Stimulated activated CD8-positive, alpha-beta memory T cell treated with anti-CD3 and anti-CD28 coated beads, Interleukin-2, amount 100 ng/mL, for 1 hour (primary cell): ENCODE measurements at places on chromosomes 7 and 10.

DNA sequence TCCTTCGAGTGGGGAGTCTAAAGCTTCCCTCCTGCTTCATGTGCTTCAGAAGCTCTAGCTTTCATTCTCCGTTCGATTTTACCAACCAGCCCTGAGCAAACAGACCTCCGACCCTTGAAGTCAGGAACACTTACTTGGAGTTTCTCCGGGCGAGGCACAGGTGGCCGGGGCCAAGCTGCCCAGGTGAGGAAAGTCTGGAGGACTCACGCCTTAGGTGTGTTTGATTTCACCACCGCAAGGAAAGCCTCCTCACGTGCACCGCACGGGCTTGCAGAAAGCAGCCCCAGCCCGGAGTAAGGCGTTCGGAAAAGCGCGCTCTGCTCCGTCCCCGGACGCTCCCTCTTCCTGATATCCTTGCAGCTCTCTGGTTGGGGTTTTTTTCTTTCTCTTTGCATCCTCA, 30.1 kb upstream of the CNPY1 start:
- DNase-seq, result no peak

- no peak for DNase-seq
Measured at GRCh38 chr10:4073912-4074311, 288.9 kb upstream of the KLF6 start.

DNA sequence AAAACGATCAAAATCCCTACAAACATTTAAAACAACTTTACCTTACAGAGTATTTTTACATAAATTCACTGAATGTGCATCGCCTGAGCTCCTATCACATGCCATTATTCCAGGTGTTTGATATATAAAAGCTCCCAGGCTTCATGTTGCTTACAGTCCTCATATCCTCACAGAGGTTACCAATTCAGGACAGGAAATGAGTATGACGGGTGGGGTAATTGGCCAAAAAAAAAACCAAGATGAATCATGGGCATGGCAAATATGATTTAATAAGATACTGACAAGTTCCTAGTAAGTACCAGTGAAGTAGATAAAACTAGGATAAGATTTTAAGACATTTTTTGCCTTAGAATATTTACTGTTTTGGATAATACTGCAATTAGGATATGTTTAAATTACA, 135.8 kb downstream of the KMT2E start:
- no peak for DNase-seq

- no peak for DNase-seq
Measured at GRCh38 chr10:97336446-97336845, 1.9 kb upstream of the FRAT2 start.

- no peak for DNase-seq
Measured at GRCh38 chr7:79308192-79308591, 145.3 kb downstream of the MAGI2 start.

DNA sequence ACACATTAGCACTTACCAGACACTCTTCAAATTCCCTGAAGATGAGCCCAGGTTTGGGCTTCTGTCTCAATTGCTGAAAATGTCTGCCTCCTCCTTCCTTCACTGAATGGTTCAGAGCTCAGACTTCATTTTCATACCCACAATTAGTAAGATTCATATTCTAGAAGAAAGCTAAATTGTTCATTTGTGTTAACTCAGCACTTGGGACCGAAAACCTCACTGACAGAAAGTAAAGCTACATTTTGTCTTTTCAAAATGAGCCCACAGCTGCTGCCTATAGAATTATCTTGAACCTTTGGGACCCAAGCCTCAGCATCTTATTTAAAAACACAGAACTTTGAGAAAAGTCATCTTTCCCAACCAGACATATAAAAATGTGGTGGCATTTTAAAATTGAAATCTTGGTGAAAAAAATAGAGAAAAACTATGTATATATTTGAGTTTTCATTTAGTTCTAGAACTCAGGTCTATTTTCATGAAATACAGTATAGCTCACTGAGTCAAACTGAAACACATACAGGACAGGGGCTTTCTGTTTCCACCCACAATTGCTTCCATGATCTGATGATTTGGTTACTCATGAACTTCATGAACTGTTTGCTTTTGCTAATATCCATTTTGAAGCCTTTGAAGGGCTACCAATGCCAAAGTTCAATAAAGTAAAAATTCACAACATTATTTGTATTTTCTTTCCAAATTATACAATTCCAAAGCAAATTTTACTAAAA, 119.1 kb upstream of the PFKP start:
- no peak for DNase-seq

GRCh38 chr7:40490603-40490924, 355.8 kb downstream of the SUGCT start:
- no peak for DNase-seq

GRCh38 chr7:48703466-48703865, 220.9 kb upstream of the CDC14C start:
- DNase-seq, result no peak

GRCh38 chr10:47423476-47423875, 39.4 kb upstream of the ZNF488 start:
- no peak for DNase-seq

- DNase-seq, result no peak
Measured at GRCh38 chr7:93375603-93376002, 143.4 kb downstream of the VPS50 start.

- DNase-seq, result no peak
Measured at GRCh38 chr10:88392222-88392621, 190.9 kb downstream of the RNLS start.

DNA sequence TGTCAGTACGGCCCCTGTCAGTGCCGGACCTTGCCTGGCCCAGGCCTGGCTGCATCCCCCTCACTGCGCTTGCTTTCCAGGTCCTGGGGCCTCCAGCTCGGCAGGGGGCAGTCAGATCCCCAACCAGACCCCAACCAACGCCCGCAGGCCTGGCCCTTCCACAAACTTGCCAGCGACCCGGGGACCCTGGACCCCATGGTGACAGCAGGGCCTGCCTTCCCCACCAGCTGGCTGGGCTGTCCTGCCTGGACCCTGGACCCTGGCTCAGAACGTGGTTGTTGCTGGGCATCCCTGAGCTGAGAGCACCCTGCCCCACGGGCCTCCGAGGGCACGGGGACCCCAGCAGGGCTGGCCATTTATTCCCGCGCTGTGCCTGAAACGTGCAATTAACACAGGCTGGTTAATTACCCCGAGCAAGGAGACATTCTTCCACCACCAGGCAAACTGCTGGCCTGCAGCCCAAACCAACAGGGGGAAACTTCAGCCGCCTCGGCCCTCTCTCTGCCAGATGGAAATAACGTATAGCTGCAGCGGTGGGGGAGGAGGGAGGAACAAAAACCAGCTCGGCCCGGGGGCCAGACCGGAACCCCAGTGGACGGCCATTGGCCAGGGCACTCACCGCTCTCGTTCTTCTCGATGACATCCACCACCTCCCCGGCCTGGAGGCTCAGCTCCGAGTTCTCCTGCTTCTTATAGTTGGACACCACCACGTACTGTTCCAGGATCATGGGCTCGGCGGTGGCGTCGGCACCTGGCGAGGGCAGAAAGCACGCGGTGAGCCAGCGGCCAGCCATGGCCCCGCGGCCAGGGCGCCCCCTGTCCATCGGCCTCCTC, 167.1 kb downstream of the NEURL1 start:
- DNase-seq, result no peak

DNA sequence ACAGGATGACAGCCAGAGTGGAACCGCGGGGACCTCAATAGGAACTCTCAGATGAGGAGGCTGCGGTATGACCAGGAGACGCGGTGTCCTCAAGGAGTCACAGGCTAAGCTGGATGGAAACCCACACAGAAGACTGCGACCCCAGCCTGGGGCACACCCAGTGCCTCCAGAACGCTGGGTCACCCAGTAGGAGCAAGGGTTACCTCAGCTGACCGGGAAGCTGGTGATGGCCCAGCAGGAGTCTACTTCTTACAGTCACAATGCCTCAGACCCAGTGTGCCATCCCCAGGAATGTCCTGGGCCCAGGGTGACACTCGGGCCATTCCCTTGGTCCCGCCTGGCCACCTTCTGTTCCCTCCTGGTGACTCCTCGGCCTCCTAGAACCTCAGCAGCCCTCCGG, 29.9 kb downstream of the CNPY1 start:
- DNase-seq, result no peak

DNA sequence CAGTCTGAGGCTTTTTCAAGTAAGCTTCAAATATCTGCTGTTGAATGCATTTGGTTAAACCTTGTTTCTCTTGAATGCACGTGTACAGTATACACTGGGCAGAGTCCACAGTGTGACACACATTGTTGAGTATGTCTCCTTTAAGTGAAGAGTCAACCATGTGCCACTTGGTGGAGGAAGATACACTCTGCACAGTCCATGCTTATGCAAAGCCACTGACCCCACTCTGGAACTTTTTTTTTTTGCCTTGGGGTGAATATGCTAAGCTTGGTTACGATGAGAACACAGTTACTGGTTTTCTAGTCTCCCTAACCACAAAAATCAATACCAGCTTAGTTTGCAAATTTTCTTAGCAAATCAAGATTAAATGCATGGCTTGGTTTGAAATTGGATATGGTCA, 186.8 kb upstream of the VIPR2 start:
- DNase-seq, result no peak

DNA sequence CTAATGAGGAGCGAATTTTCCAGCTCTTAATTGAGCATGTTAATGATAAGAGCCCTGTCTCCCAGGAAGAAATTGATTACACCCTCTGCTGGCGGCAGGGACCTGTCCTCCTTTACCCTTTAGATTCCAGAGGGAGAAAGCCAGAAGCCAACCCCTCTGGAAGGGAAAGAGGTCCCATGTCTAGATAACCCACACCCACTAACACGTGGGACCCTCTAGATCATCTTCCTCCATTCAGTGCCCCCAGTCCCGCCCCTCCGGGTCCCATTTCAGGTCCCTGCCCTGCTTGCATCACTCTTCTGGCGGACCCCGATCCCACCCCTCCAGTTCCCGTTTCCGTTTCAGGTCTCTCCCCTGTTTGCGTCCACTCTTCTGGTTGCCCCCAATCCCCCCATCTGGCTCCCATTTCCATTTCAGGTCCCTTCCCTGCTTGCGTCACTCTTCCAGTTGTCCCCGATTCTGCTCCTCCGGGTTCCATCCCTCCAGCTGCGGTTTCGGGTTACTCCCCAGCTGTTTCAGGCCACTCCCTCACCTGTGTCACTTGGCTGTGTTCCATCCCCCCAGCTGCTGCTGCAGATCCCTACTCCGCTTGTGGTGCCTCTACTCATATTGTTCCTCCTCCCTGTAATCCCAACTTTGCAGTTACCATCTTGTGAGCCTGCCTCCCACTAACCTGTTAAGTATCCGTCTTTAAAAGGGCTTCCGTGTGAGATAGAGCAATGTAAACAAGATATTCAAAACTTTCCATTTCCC, 202.4 kb downstream of the SH2D4B start:
- no peak for DNase-seq

- no peak for DNase-seq
Measured at GRCh38 chr10:107413971-107414370, 249.5 kb upstream of the SORCS1 start.

GRCh38 chr10:95456516-95456915, 104.7 kb downstream of the SORBS1 start:
- no peak for DNase-seq

- no peak for DNase-seq
Measured at GRCh38 chr7:127736511-127736910, 84.5 kb downstream of the SND1 start.

- no peak for DNase-seq
Measured at GRCh38 chr7:6023974-6024435, 7.2 kb upstream of the ANKRD61 start.

- no peak for DNase-seq
Measured at GRCh38 chr10:66575251-66575855, 350.5 kb upstream of the LRRTM3 start.
